ENCODE measurements at places on chromosomes 1 and 21.

GRCh38 chr21:39799178-39799577, 54.2 kb downstream of the IGSF5 start:
- DNase-seq: no peak

GRCh38 chr1:174971466-174971865, 28.3 kb upstream of the CACYBP start:
- no peak for DNase-seq

DNA sequence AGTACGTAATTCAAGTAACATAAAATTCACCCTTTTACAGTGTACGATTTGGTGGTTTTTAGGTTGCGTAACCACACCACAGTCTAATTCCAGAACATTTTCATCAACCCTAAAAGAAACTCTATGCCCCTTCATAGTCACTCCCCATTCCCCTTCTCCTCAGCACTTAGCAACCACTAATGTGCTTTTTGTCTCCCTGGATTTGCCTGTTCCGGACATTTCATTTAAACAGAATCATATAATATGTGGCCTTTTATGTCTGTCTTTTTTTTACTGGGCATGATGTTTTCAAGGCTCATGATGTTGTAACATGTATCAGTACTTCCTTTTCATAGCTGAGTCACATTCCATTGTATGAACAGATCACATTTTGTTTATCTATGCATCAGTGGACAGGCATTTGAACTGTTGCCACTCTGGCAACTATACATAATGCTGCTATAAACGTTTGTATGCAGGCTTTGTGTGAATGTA, 20.8 kb downstream of the OBSCN start:
- DNase-seq: no peak

DNA sequence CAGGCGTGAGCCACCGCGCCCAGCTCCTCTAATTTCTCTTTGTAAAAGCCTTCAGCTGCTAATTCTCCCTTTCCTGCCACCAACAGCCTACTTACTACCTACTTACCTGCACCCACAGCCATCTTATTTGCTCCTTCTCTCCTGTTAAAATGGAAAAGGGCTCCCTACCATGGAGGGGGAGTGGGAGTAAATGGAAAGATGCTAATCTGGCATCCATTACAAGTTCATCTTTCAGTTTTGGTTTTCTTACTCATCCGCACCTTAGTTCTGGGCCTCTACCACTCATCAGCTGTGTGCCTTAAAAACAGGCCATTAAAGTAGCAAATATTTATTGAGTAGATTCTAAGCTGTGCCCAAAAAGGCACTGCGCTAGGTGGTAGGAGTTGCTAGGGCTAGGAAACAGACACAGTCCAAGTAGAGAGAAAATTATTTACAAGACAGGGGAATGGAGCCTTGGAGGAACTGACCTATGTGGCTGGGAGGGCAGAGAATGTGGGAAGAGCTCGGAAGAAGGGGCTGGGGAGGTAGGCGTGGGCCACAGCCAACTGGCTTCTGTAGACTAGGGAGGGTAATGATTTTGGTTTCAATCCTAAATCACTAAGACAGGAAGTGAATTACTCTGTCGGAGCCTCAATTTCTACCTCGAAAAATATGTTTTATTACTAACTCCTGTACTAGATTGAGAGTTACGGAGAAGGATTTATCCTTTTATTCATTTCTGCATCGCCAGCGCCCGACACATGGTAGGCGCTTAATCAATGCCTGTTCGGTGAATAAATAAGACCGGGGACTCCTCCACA, 685 bp upstream of the DDI2 start:
- no peak for DNase-seq

DNA sequence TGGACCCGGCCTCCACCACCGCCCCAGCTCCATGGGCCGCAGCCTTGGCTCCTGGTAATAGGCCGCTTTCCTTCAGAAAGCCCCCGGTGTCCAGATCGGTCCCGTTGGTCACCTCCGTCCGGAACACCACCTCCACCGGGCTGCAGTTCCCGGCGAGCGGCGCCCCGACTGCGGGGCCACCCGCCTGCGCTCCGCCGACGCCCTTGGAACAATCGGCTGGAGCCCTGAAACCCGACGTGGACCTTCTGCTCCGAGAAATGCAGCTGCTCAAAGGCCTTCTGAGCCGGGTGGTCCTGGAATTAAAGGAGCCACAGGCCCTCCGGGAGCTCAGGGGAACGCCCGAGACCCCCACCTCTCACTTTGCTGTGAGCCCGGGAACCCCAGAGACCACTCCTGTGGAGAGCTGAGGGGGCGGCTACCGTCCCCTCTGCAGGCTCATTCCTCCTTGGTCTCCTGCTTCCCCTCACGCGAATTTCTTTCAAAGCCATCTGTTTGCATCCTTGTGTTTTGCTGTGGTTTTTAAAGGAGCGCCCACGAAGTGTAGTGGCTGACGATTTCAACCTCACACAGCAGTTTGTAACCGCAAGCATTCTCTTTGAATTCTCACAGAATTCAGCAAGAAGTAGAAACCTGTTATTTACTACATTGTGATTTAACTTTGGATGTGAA, 6.0 kb downstream of the FCRLB start:
- no peak for DNase-seq

- no peak for DNase-seq
These were observed 62.6 kb downstream of the SPAG17 start for GRCh38 chr1:118122234-118123004.

All from activated T-helper 1 cell treated with anti-CD3 and anti-CD28 coated beads, Interleukin-2, amount 50 U/mL, for 16 hours (primary cell).